ENCODE measurements at places on chromosomes 2 and 18.

- no peak for DNase-seq
These were observed 16.2 kb downstream of the SCYGR8 start for GRCh38 chr2:227761740-227762476.

DNA sequence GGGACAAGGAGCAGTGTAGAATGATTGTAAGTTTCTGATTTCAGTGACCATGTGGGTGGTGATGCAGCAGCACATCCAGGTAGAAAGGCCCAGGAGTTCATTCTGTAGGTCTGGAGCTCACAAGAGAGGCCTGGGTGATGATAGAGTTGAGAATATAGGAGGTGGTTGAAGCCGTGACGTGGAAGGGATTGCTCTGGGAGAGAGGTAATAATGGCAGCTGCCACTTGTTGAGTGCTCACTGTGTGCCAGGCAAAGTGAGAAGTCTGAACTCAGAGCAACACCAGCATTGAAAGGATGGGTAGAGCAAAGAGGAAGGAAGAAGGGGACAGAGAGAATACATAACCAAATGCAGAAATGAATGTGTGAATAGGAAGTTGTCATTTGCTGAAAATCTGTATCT, 3.3 kb downstream of the TTLL4 start:
- no peak for DNase-seq

- DNase-seq = no peak
These were observed 13.9 kb upstream of the PROM2 start for GRCh38 chr2:95260028-95261023.

GRCh38 chr2:159179696-159180095, 106.8 kb downstream of the WDSUB1 start:
- DNase-seq = no peak
